Left renal pelvis (tissue), 4 donors: ENCODE measurements at places on chromosomes 3 and 15. TPM values are rescaled to one million over a fixed set of nuclear protein-coding genes. Genes with fewer than 3 reads are reported as not detected.

Gene COL8A1
- polyA plus RNA-seq = 8.6 TPM

DNA sequence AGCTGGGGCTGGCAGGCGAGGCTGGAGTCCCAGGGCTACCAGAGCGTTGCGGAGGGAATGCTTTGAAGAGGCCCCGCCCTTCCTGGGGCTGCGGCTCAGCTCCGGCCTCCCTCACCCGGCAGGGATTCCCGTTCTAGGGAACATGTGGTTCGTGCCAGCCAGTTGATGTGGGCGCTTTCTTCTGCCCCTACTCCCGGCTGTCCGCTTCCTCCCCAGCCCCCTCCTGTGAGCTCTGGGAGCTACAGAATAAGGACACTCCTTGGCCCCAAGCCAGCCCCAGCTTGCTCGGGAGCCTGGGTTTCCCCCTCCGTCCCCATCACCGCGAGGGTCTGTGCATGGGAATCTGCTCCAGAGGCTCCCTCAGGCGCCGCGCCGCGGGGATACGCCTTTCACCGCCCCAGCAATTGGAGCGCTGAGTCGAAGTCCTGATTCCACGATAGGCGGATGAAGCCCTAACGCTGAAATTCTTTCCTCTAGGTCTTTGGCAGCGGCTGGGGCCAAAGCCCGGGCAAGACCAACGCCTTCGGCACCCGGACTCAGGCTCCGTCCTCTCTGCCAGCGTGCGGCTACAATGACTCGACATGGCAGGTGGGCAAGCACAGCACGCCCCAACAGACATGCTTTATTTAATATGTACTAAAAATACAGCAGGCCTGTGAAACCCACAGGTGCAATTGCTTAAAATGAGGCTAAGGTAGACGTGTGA, 69.5 kb downstream of the KLF15 start:
- peak; percentile 46 for DNase-seq

DNA sequence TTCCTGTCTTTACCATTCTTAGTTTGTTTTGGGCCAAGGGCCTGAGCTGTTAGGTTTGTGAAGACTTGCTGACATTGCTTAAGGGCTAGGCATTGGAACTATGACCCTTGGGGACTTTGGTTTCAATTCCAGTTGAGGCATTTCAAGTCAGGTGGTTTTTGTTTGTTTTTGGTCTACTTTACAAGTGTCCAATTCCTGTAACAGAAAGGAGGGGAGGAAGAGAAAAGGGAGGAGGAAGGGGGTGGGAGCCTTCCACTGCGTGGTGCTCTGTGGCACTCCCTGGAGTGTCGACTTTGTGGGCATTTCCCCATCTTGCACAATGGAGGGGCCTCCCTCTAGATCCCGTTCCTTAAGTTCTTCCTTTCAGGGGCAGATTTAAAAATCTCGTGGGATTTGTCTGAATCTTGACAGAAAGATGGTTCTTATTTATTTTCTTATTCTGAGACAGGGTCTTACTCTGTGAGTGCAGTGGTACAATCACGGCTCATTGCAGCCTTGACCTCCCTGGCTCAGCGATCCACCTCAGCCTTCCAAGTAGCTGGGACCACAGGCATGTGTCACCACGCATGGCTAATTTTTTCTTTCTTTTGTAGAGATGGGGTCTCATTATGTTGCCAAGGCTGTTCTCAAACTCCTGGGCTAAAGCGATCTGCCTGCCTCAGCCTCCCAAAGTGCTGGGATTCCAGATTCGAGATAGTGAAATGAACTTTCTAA, 59.5 kb upstream of the RYK start:
- no peak for DNase-seq

GRCh38 chr3:45567730-45568172, 26.8 kb upstream of the LIMD1 start:
- no peak for DNase-seq

DNA sequence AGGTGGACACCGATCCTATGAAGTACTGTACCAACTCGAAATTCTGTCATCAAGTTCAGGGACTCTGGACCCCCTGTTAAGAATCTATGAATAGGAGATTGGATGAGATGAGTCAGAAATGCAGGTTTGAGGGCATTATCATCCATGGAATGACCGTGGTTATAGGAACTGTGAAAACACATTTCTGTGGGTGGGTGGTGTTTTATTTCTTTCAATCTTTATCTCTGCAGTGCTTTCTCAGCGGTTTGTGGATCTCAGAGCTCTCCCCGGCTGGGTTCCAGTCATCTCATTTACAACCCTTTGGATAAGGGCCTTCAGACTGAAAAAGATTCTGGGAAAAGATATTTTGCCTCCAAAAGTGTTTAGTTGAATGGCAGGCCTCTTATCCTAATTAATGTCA, 5.4 kb upstream of the ABHD17C start:
- DNase-seq = no peak

- DNase-seq = no peak
Observed at GRCh38 chr3:178513546-178514380, 22.5 kb upstream of the KCNMB2 start.

DNA sequence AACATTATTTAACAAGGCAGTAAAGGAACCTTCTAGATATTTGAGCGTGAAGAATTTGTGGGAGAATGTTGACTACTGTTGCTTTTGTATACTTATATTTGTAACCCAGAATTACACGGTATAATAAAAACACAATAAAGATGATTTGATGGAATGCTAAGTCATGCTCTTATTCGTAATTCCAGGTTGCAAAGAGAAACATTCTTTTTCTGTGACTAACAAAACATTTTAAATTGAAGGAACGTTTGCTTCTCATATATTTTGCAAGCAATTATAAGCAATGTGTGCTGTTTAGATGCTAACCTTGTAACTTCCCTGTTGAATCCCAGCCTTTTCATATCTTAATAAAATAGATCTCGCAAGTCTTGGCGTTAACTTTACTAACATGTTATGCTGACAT, 124.4 kb upstream of the CGNL1 start:
- DNase-seq = no peak

- no peak for DNase-seq
Observed at GRCh38 chr3:100463646-100464155, 28.7 kb upstream of the TMEM45A start.
